G401 (cell line): ENCODE measurements at places on chromosomes 1 and 21. TPM values are rescaled to one million over a fixed set of nuclear protein-coding genes. Genes with fewer than 3 reads are reported as not detected.

A3GALT2 gene
- total RNA-seq, result not detected in 2 replicates

GRCh38 chr1:237679687-237680086 is 211.0 kb downstream of the ZP4 start:
- DNase-seq, result no peak

GRCh38 chr1:243402868-243403267 is 147.0 kb downstream of the SDCCAG8 start:
- no peak for DNase-seq

- DNase-seq, result no peak
Measured at GRCh38 chr1:222107975-222108374, 366.1 kb upstream of the DUSP10 start.
